ENCODE measurements at places on chromosomes 1 and 21. TPM values are rescaled to one million over a fixed set of nuclear protein-coding genes. Genes with fewer than 3 reads are reported as not detected.

Gene CACHD1
- total RNA-seq, result 4.4 TPM

Gene ZSCAN20
- 8.8 TPM for total RNA-seq

Gene SFN
- 0.73 TPM for total RNA-seq

Gene COL11A1
- 0.37 TPM for total RNA-seq

Gene NAV1
- 58.5 TPM for total RNA-seq

Gene LCE2A
- not detected for total RNA-seq

Gene FMO4
- 2.6 TPM for total RNA-seq

Gene CFAP107
- not detected for total RNA-seq

Gene PYGO2
- total RNA-seq, result 12.5 TPM

Gene KRTAP13-2
- not detected for total RNA-seq

Gene HMCN1
- total RNA-seq, result 15.4 TPM

Gene CFAP57
- total RNA-seq, result under 0.01 TPM

Gene TMPRSS15
- total RNA-seq, result not detected

Gene OVAAL
- not detected for total RNA-seq

Gene YBEY
- 11.8 TPM for total RNA-seq

Gene FNDC5
- total RNA-seq, result 0.20 TPM

Gene CELA3A
- total RNA-seq, result not detected

Gene SIPA1L2
- total RNA-seq, result 0.73 TPM

Gene ANKRD34A
- total RNA-seq, result 2.0 TPM

Gene CFHR1
- not detected for total RNA-seq

Gene IGSF9
- total RNA-seq, result not detected

Gene HENMT1
- 2.0 TPM for total RNA-seq

Gene TMOD4
- not detected for total RNA-seq

Gene FCRL6
- not detected for total RNA-seq

Gene TSPAN1
- total RNA-seq, result 0.20 TPM

Gene H6PD
- total RNA-seq, result 44.8 TPM

Gene FAM131C
- under 0.01 TPM for total RNA-seq

Gene ST6GALNAC3
- total RNA-seq, result 0.39 TPM

Gene ACTA1
- not detected for total RNA-seq

Gene HES2
- total RNA-seq, result under 0.01 TPM

Gene PGM1
- total RNA-seq, result 50.2 TPM

Gene CRB1
- total RNA-seq, result under 0.01 TPM

Gene TAF1A
- total RNA-seq, result 13.7 TPM

Measured in subcutaneous preadipocyte (primary cell).